ENCODE measurements at places on chromosomes 5 and 9. TPM values are rescaled to one million over a fixed set of nuclear protein-coding genes. Genes with fewer than 3 reads are reported as not detected.

Gene MLLT3
- 23.2 TPM for total RNA-seq

GRCh38 chr5:116091416-116091815 lies 6.6 kb downstream of the COMMD10 start:
- H3K36me3 ChIP-seq = peaks cover 55% of the 10 kb centered on the region
- no peak overlapping the region for H3K27ac ChIP-seq
- DNase-seq = no peak

DNA sequence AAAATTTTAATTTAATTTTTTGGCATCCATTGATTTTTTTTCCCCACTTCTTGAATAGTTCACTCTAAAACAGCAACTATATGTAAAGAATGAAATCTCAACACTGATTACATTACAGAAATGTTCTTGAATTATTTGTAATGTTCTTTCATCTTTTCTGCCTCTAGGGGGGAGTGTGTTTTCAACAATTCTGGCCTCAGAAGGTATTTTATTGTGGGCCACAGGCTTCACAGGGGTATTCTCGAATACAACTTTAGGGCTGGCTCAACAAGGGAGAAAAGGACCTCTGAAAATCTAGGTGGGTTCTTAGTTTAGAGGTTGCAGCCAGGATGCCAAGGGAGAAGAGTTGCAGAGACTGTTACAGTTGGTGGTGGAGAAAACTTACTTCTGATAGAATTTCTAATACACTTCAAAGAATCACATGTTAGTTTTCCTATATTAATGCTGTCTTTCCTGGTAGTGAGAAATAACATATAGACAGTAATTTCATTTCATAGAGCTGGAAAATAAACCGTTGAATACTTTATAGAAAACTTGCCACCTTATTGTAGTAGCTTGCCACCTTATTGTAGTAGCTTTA lies 3.6 kb upstream of the NPR3 start:
- no peak overlapping the region for H3K27ac ChIP-seq
- no peak overlapping the region for H3K4me3 ChIP-seq

- no peak for DNase-seq
- peaks cover 22% of the 10 kb centered on the region for H3K4me1 ChIP-seq
- peak overlapping the region; percentile 52 for H3K27ac ChIP-seq
- no peaks in the 10 kb centered on the region for H3K27me3 ChIP-seq
Observed at GRCh38 chr9:133126697-133127339, 5.8 kb upstream of the RALGDS start.

DNA sequence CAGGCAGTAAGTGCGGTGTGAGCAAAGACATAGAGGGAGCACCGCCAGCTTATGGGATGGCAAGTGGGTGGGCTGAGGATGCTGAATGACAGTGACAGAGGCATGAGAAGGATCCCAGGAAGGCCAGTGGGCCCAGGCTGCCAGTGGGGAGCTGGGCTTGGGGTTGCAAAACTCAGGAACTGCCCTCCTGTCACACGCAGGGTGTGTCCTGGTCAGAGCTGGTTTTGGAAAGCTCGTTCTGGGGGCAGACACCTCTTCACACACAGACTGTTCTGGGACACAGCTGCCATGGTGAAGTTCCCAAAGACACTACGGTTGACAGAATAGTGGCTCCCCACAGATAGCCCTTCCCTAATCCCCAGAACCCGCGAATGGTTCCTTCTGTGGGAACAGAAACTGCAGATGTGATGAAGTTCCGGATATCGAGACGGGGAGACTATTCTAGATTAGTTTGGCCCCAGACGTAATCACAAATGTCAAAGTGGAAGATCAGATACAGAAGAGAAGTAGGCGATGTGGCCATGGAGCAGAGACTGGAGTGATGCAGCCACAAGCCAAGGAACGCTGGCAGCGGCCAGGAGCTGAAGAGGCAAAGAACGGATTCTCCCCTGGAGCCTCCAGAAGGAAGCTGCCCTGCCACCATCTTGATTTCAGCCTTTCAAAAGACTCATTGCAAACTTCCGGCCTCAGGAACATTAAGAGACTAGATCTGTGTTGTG lies 159.0 kb downstream of the COL23A1 start:
- no peak overlapping the region for H3K27ac ChIP-seq
- no peak overlapping the region for H3K4me3 ChIP-seq
- no peaks in the 10 kb centered on the region for H3K36me3 ChIP-seq
- peaks cover 18% of the 10 kb centered on the region for H3K4me1 ChIP-seq
- no peak for DNase-seq
- H3K27me3 ChIP-seq = peaks cover 10% of the 10 kb centered on the region

DNA sequence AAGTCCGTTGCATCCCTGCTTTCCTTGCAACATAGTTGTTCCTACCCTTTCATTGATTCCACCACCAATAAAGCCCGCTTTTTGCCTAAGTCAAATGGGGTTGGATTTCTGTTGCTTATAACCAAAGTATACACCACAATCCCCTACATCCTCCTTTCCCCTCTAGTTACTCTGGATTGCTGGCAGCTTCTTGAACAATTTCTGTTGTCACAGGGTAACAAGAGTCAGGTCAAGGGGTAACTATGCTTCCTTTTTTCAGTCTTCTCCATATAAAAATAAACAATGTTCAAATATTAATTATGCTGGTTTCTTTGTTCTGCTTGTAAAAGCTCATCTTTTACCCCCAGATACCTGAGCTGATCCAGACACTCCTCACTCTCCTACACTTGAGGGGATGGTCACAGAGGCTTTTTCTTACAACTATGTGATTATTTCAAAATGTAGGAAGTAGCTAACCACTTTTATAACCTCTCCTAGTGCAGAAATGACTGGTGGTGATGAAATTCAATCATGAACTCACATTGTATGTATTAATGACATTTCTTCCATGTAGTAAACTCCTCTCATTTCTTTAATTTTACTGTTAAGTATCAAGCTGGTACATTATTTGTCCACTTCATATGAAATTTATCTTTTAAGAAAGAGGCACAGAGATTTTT lies 136.5 kb downstream of the SNX18 start:
- no peaks in the 10 kb centered on the region for H3K27me3 ChIP-seq
- no peaks in the 10 kb centered on the region for H3K4me1 ChIP-seq
- no peak for DNase-seq
- H3K36me3 ChIP-seq = no peaks in the 10 kb centered on the region
- no peak overlapping the region for H3K27ac ChIP-seq

DNA sequence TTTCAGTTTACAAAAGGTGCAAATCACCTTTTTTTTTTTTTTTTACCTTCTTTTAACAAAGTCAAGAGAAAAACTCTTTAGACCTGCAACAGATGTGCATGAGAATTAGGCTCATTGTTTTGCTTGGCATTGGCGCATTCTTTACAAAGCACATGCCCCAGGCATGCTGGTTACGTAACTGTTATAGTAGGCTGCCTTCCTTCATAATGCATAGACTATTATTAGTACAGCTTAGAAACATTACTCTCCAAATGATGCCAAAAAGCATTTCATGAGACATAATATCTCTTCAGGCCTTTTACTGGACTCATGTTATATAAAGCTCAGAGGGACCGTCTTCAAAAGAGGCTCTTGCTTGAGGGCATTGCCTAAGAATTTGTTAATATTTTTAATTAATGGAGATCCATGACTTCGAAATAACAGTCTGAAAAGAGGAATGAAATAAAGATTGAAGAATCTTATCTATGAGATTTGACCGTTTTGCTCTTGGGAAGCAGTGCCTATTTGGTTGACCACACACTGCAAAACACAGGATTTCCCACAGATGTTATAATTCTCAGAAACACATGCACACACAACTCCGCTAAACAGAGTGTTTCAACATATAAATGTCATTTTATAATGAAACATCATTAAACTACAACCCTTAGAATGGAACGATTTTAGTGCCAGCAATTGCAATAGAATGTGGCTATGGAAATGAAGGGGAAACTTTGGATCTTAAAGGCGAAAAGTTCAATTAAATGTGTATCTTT lies 478.7 kb downstream of the PRR16 start:
- no peaks in the 10 kb centered on the region for H3K27me3 ChIP-seq
- DNase-seq = no peak
- no peaks in the 10 kb centered on the region for H3K36me3 ChIP-seq

Gene ELOVL7
- total RNA-seq = not detected

GRCh38 chr9:35537913-35538312 lies 48.0 kb downstream of the RUSC2 start:
- H3K27ac ChIP-seq = peak overlapping the region; percentile 87
- peak; percentile 65 for DNase-seq
- H3K4me1 ChIP-seq = peaks cover 66% of the 10 kb centered on the region
- H3K36me3 ChIP-seq = no peaks in the 10 kb centered on the region
- no peaks in the 10 kb centered on the region for H3K27me3 ChIP-seq

DNA sequence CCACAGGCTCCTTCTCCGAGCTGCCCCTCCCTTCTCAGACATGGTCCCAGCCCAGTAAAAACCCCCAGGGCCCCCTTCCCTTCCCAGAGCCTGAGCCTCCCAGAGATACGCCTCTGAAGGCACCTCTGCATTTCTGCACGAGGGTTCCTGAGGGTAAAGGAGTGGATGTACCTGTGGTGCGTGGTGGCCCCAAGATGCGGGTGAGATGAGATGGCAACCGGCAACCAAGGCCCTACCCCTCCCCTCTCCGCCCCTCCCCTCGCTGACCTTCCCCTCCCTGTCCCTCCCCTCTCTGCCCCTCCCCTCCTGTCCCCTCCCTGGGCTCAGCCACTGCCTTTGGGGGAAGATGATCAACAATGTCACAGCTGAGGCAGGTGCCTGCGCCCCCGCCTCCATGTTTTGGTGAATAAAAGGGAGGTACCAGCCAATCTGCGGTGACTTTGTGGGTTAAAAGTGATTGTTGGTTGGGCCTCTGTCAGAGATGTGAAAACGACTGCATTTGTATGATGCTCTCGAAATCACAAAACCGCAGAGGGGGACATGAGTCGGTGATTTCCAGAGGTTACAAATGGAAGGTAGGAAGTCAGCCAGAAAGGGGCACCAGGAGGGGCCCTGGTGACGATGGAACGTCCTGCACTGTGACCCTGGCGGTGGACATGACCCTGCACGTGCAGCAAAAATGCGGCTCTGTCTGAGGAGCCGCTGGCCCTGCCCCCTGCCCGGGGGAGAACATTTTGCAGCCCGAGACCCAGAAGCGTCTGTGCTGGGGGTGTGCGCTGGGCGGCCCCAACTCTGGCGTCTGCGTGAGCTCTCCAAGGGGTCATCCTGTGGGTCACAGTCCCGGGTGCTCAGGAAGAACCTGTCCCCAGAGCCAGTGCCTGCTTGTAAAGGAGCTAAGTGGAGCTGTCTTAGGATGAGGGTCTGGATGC lies 3.7 kb downstream of the LCN9 start:
- no peak overlapping the region for H3K4me3 ChIP-seq
- no peaks in the 10 kb centered on the region for H3K4me1 ChIP-seq
- no peaks in the 10 kb centered on the region for H3K36me3 ChIP-seq
- DNase-seq = no peak

Gene IFNB1
- total RNA-seq = not detected

Gene LRRC14B
- not detected for total RNA-seq

- no peaks in the 10 kb centered on the region for H3K36me3 ChIP-seq
- no peak for DNase-seq
- no peak overlapping the region for H3K4me3 ChIP-seq
- no peaks in the 10 kb centered on the region for H3K4me1 ChIP-seq
- H3K27me3 ChIP-seq = no peaks in the 10 kb centered on the region
- no peak overlapping the region for H3K27ac ChIP-seq
Observed at GRCh38 chr9:109574061-109574882, 76.2 kb upstream of the PTPN3 start.

DNA sequence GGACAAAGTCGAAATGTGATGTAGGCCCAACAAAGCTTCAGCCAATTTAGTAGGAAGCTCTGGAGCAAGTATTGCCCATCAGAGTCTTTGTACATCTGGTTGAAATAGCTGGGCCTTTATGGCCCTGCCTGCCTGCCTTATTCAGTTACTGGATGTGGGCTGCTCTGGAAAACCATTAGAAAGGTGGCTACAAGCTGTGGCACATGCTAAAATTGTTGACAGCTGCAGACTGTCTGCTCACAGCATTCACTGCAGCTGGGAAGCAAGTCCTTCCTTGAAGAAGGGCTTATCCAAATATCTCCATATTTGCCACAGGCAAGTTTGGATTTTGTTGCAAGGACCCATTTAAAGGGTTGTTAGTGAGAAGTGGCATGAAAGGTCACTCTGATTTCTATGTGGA lies 24.4 kb downstream of the SMIM15 start:
- peaks cover 6% of the 10 kb centered on the region for H3K4me1 ChIP-seq
- no peak overlapping the region for H3K4me3 ChIP-seq
- no peaks in the 10 kb centered on the region for H3K36me3 ChIP-seq
- H3K27ac ChIP-seq = no peak overlapping the region
- no peaks in the 10 kb centered on the region for H3K27me3 ChIP-seq
- DNase-seq = no peak

Gene PPP2R2B
- total RNA-seq = not detected

DNA sequence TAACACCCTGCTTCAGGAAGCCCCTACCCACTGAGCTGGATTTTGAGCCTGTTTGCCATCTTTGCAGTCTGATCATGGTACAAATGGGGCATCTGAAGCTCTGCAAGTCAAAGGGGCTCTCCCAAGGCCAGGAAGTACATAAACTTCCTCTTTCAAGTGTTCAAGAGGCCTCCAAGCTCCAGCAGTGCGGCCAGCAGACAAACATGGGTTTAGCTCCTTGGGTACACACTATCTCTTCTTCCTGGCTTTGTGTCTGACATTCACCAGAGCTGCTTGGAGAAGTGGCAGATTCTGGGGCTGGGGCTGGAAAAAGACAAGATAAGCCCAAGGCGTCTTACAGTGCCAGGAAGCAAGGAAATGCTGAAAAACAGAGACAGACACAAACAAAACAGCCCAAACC lies 34.1 kb downstream of the LAMC3 start:
- peaks cover 7% of the 10 kb centered on the region for H3K4me1 ChIP-seq
- no peak for DNase-seq
- H3K27me3 ChIP-seq = no peaks in the 10 kb centered on the region
- no peak overlapping the region for H3K4me3 ChIP-seq
- no peak overlapping the region for H3K27ac ChIP-seq

Gene TXNDC8
- not detected for total RNA-seq

DNA sequence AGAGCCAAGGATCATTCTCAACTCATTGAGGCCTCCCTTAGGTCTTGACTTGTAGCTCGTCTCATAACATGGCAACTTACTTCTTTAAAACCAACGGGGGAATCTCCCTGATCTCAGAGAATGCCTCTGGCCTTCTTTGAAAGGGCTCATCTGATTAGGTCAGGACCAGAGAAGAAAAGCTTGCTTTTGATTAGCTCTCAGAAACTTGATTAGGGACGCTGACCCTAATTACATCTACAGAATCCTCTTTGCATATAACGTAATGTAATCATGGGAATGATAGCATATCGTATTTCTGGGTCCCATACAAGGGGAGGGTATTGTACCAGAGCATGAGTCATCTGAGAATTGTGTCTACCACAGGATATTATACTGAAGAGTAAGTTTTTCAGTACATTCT lies 125.1 kb upstream of the SH3GL2 start:
- H3K36me3 ChIP-seq = no peaks in the 10 kb centered on the region
- H3K27ac ChIP-seq = no peak overlapping the region
- no peak overlapping the region for H3K4me3 ChIP-seq
- H3K27me3 ChIP-seq = no peaks in the 10 kb centered on the region
- DNase-seq = no peak
